Naive thymus-derived CD4-positive, alpha-beta T cell (primary cell): ENCODE measurements at places on chromosomes 2 and 18.

DNA sequence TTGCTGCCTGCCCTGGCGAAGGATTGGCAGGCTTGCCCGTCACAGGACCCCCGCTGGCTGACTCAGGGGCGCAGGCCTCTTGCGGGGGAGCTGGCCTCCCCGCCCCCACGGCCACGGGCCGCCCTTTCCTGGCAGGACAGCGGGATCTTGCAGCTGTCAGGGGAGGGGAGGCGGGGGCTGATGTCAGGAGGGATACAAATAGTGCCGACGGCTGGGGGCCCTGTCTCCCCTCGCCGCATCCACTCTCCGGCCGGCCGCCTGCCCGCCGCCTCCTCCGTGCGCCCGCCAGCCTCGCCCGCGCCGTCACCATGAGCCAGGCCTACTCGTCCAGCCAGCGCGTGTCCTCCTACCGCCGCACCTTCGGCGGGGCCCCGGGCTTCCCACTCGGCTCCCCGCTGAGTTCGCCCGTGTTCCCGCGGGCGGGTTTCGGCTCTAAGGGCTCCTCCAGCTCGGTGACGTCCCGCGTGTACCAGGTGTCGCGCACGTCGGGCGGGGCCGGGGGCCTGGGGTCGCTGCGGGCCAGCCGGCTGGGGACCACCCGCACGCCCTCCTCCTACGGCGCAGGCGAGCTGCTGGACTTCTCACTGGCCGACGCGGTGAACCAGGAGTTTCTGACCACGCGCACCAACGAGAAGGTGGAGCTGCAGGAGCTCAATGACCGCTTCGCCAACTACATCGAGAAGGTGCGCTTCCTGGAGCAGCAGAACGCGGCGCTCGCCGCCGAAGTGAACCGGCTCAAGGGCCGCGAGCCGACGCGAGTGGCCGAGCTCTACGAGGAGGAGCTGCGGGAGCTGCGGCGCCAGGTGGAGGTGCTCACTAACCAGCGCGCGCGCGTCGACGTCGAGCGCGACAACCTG, at the start of gene DES:
Gene DES (plus strand): TSS at position 223 of the 857 bp plus-strand sequence. CDS start 86 bp downstream, at position 309.
- DNase-seq: no peak

DNA sequence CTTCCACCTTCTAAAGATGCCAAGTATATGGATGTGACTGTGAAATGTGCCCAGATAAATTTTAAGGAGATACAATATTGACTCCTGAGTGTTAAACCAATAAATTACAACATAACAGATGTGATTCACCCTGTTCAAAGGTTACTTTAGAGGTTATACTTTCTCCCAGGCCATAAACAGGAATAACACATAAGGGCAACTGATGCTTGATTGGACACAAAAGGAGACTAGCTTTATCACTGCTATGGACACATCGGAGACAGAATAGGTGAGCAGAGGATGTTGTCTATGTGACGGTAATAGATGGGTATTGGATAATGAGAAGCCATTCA, 31.9 kb upstream of the SLC25A52 start:
- DNase-seq: no peak

GRCh38 chr18:984004-984403, 79.3 kb downstream of the ADCYAP1 start:
- no peak for DNase-seq

DNA sequence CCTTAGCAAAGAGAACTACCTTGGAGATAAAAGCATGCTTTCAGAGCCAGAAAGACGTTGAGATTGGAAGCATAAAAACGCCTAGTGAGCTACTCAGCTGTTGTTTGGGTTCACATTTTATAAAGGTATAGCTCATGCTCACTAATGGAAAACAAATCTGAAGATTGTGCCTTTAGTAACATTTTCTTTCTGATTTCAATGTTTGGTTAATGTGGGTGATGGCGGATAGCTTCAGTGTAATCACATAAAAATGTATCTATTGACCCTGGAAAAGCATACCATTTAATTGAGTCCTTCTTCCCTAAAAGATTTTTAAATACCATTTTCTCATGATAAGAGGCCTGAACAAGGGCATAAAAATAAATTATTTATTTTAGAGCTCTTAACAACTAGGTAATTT, 73.4 kb downstream of the DTNA start:
- no peak for DNase-seq

- no peak for DNase-seq
These were observed 21.1 kb upstream of the KCNG2 start for GRCh38 chr18:79776674-79777073.

- DNase-seq: no peak
These were observed 78.4 kb upstream of the ARL5A start for GRCh38 chr2:151906633-151906998.

GRCh38 chr2:224552771-224553170, 32.4 kb downstream of the CUL3 start:
- DNase-seq: no peak

DNA sequence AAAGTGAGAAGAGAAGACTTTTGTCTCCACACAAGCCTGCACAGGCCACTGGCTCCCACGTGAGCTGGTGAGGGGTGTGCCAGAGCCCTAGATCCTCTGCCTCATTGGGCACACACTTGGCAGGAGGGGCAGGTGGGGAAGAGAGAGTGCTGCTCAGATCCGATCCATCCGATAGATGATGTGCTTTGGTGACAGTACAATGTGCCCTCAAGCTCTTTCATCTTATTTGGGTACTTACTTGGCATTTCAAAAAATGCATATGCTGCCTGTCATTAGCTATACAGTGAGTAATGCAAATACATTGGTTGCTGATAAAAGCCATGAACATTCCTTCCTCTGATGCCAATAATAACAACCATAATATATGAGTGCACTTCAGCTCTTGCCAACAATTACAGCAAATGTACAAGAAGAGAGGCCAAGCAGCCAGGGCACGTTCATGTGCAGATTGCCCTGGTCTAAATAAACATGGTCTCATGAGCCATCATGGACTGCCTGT, 255.3 kb downstream of the VAPA start:
- DNase-seq: no peak

- no peak for DNase-seq
These were observed 36.3 kb downstream of the CPS1 start for GRCh38 chr2:210592726-210593125.

DNA sequence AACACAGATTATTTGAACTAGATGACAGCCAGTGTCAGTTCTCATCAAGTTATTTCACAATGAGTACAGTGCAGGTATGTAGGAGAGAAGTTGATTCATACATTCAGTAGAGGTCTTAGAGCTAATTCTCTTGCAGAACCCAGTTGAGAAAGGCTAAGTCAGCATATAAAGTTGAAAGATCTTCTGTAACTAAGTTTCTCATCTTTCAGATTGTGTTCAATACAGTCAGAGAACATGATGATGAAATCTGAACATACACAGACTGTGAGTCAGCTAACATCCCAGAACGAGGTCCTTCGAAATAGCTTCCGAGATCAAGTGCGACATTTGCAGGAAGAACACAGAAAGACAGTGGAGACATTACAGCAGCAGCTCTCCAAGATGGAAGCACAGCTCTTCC, 41.9 kb upstream of the LIMS1 start:
- no peak for DNase-seq

GRCh38 chr2:201218780-201219179, 35.8 kb downstream of the CASP10 start:
- no peak for DNase-seq

DNA sequence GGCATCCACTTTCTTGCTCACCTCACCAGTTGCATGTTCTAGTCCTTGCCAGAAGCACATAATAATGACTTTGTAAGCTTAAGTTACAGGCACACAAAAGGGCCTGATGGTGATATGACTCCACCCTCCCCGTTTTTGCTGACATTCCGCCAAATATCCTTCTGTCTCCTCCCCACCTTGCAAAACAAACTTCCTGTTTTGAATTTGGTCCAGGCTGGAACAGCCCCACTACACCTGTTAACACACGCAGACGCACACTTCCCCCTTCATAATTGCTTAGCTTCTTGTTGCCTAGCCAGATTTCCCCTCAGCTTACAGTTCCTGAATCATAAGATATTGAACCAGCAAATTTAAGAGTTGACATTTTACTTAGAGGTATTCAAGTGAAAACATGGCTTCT, at the start of gene MGAT5:
Gene MGAT5 (plus strand): TSS at position 269 of the 400 bp plus-strand sequence. CDS start 332 bp downstream, outside the sequence.
- DNase-seq: no peak

- no peak for DNase-seq
These were observed 76.5 kb upstream of the APCDD1 start for GRCh38 chr18:10377956-10378355.

DNA sequence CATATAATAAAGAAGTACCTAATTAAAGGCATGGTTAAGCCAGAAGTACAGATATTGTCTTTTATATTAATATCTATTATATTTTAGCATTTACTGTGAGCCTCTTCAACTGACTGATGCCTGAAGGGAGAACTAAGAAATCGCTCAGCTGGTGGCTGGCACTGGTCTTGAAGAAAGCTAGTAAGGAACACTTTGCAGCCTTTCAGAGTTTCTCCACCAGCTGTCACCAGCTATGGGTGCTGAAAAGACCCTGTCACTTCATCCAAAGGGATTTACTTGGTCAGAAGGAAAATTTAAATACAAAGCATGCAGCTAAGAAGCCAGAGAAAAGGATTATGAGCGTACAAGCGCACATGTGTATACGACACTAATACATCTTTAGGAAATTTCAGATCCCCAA, 525.9 kb downstream of the TMEM182 start:
- no peak for DNase-seq

DNA sequence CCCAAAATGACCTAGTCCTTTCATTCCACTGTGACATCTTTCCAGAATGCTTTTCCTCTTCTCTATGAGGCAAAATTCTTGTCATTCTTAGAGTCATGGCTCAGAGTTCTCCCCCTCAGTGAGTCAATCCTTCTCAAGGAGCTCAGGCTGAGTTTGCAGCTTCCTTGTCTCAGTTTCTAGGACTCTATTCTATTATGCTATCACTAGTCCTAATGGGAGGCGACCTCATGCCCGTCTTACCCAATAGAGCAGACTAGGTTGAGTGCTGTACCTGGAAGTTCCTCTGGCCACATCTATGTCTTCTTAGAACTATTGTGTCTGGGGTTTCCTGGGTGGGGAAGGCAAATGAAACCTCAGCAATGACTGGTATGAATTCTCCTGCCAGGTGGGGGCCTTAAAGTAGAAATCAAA, 51.5 kb downstream of the HAUS1 start:
- peak; percentile 55 for DNase-seq

DNA sequence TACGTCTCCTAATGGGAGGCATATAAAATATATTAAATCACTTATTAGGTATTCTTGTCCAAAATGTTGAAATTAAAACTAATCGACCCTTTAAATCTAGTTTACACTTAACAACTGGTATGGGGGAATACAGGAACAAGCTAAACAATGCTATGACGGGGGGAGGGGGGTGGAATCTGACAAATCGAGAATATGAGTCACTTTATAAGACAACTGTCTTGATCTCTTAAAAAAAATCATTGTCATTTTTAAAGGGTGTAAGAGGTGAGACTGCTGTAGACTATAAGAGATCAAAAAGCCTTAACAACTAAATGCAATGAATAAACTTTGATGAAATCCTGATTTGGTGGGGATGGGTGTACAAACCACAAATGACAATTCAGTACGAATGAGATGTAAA, 6.0 kb downstream of the MAP3K2 start:
- no peak for DNase-seq

GRCh38 chr2:201157694-201158093, 25.2 kb upstream of the CASP10 start:
- DNase-seq: no peak

- no peak for DNase-seq
These were observed 72.3 kb downstream of the ACVR2A start for GRCh38 chr2:147917161-147917560.

GRCh38 chr2:230330725-230331124, 3.7 kb downstream of the SP140L start:
- DNase-seq: no peak

- no peak for DNase-seq
These were observed 31.1 kb downstream of the YPEL5 start for GRCh38 chr2:30177956-30178355.

DNA sequence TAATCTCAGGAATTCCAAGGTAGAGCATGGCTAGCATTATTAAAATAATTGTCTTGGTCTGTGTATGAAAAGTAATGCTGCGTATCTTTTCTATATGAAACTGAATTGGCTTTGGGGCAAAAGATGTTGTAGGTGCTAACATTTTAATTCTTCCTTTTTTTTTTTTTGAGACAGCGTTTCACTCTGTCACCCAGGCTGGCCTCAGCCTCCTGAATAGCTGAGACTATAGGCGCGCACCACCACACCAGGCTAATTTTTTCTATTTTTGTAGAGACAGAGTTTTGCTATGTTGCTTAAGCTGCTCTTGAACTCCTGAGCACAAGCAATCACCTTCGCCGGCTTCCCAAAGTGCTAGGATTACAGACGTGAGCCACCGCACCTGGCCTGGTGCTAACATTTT, 172.6 kb upstream of the STON1 start:
- no peak for DNase-seq

GRCh38 chr2:105324732-105325131, 4.8 kb downstream of the TGFBRAP1 start:
- DNase-seq: no peak

DNA sequence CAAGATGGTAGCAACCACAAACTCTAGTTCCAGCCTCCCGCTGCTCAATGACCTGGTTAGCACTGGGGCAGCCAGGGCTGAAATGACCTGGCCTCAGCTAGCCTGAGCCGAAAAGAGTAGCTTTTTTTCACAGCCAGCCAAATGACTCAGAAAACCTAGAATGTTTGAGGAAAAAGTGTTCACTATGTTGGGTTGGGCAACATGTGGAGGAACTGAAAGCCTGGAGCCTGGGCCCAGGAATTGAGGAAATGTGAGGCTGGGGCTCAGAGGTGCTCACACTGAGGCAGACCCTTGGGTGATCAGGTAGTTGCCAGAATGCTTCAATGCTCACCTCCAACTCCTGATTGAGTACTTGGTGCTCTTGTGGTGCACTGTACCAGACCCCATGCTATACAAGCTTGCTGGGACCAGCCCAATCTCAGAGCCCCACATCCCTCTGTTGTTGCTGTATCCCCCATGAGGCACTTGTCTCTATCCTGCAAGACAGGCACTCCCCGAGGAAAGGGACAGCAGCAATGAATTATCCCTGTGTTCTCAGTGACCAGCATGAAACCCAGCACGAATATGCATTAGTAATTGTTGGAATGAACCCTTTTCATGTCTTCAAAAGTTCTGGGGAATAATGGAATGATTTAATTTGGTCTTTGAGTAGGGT, 116.2 kb downstream of the USP34 start:
- no peak for DNase-seq

GRCh38 chr2:60992985-60993392, 24.5 kb upstream of the PEX13 start:
- no peak for DNase-seq

DNA sequence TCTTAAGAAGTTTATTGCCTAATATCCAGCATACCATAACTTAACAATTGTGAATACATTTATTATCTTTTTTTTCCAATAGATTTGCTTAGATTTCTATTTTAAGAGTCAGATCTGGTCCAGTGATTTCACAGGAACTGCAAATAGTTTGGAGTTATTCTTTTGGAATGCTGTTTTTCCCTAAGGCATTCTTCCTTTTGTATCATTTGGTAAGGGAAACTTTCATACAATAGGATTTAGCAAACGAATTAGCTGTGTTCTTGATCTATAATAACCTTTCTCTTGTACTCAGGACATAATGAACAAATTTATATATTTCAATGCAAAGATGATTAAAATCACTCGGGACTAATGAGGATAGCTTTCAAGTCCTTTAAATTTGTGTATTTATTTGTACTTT, 201.6 kb downstream of the ERBB4 start:
- DNase-seq: no peak
